ENCODE measurements at places on chromosomes 6 and 20.

DNA sequence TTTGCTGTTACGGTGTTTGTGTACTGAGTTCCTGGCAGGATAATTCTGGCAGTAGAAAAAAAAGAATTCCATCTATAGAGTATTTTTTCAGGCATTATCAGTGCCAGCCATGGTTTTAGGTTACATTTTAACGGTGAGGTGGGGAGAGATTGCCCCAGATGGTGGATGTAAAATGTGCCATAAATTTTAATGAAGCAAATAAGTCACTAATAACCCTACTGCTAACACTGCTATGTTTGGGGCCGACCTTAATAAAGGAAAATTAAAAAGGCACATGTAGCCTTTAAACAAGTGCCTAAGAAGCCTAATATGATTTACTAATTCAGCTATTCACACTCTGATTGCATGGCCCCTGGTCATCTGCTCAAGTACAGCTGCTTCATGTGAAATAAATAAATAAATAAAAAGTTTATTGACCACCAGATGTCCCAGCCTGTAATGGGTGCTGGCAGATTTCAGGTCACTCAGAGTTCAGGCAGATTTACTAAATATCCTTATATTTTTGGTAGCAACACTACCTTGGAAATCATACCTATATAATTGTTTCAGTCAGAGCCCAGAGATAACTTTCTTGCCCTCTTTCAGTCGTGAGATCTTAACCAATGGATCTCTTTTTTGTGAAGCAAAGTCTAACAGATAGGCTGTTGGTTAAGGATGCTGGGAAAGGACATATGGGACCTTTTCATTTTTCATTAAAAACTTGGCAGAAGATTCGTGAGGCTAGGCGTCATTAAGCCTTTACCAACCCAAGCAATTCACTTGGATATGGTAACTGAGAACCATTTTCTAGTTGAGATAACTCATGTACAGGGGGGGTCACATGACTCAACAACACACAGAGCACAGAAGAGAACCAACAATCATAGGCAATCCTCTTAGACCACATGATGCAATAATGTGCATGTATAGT, 495.0 kb upstream of the NRSN1 start:
- DNase-seq: no peak

GRCh38 chr6:35397806-35398418, 54.2 kb upstream of the FANCE start:
- DNase-seq: no peak

DNA sequence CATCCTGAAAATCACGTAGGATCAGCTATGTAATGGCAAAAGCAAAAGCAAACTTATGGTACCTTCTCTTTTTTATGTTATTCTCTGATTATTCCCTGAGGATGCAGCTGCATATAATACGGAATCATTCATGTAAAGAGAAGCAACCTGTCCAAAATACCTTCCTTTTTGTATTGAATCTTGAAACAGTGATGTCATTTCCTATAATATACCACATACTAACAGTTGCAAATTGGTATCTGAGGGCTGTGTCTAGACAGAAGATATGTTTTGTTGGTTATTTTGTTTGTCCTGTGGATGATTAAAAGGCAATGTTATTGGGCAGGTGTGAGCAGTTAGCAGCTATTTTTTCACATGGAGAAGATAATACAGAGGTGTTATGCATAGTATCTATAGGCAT, 161.4 kb upstream of the AHI1 start:
- DNase-seq: no peak

- DNase-seq: no peak
Measured at GRCh38 chr20:35870541-35871258, 83.6 kb downstream of the SCAND1 start.

DNA sequence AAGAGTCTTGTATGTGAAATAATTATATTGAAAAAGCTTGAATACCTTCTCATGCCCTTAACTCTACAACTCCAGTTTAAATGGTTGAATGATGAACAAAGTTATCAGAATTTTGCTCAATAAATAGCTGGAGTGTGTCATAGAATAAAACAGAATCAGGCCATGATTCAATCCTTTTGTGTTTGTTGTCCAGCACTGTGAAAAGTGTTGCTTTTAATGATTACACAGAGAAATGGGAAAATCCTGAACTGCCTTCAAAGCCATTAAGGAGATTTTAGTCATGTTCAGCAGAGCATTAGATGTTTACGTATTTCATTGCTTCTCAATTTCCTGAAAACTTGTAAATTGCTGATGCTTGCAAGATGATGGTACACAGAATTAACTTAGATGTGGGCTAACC, 262.9 kb upstream of the BTBD3 start:
- no peak for DNase-seq
